Activated CD8-positive, alpha-beta memory T cell treated with anti-CD3 and anti-CD28 coated beads for 24 hours (primary cell): ENCODE measurements at places on chromosomes 6 and 20.

GRCh38 chr6:142913036-142913510 lies 31.9 kb downstream of the HIVEP2 start:
- DNase-seq = no peak

GRCh38 chr6:42260972-42261371 lies 43.3 kb upstream of the MRPS10 start:
- DNase-seq = peak; percentile 82

DNA sequence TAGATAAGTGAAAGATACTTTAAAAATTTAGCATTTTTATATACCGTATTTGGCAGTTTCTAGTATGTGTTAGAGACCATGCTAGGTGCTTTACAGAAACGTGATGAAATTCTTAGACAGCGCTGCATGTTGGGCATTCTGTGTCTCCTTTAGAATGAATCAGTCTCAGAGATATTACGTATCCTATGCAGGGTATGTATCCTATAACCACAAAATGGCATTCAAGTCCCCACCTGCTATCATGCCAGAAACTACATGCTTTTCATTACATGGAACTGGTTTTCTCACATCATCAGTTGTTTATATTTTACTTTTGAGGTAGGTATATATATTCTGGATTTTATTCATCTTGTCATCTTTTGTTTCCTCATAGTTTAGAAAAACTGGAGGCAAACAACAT lies 42.3 kb downstream of the PEX7 start:
- DNase-seq = no peak

DNA sequence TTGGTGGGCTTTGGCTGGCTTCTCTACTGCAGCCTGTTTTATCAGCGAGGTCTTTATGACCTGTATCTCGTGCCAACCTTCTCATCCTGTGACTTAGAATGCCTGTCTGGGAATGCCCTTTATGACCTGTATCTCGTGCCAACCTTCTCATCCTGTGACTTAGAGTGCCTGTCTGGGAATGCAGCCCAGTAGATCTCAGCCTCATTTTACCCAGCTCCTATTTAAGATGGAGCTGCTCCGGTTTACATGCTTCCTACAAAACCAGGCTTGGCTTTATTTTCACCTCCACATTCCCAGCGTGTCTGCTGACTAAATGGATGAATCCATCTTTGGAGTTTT lies 395.3 kb downstream of the PREX1 start:
- DNase-seq = no peak

GRCh38 chr6:126786262-126786661 lies 332.2 kb upstream of the RSPO3 start:
- no peak for DNase-seq

- peak; percentile 45 for DNase-seq
Measured at GRCh38 chr20:24935766-24936525, 13.1 kb upstream of the CST7 start.

- no peak for DNase-seq
Measured at GRCh38 chr6:39182604-39183003, 46.7 kb downstream of the KCNK5 start.

- DNase-seq = no peak
Measured at GRCh38 chr20:59378396-59378795, 78.0 kb downstream of the EDN3 start.

DNA sequence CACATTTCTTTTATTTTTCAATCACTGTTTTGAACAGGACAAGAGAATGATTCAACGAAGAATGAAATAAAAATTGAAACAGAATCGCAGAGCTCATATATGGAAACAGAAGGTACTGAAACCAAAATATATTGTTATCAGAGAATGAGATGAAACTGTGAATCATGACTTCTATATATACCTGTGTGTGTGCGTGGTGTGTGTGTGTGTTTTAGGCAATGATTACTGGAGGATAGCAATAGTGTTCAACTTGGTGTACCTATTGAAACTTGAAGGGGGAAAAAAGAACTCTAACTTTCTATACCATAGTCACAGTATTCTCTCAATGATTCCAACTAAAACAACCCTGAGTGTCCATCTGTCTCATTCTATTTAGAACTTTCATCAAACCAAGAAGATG lies 586.6 kb downstream of the KIF16B start:
- no peak for DNase-seq

DNA sequence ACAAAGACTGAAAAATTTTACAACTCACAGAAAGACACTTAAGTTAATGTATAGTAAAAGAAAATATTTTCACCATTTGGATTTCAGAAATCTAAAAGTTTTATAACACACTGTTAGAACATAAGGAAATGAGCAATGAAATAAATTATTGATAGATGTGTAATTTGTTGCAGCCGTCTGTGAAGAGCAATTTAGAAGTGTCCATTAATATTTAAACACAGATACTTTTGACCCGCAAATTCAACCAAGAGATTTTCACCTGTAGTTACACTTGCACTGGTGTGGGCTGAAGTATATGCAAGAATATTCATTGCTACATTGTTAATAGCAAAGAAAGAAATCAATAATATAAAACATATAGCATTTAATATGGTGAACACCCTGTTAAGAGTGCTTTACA lies 14.6 kb upstream of the SLC17A3 start:
- DNase-seq = no peak

GRCh38 chr20:20856306-20856705 lies 143.9 kb upstream of the RALGAPA2 start:
- no peak for DNase-seq

DNA sequence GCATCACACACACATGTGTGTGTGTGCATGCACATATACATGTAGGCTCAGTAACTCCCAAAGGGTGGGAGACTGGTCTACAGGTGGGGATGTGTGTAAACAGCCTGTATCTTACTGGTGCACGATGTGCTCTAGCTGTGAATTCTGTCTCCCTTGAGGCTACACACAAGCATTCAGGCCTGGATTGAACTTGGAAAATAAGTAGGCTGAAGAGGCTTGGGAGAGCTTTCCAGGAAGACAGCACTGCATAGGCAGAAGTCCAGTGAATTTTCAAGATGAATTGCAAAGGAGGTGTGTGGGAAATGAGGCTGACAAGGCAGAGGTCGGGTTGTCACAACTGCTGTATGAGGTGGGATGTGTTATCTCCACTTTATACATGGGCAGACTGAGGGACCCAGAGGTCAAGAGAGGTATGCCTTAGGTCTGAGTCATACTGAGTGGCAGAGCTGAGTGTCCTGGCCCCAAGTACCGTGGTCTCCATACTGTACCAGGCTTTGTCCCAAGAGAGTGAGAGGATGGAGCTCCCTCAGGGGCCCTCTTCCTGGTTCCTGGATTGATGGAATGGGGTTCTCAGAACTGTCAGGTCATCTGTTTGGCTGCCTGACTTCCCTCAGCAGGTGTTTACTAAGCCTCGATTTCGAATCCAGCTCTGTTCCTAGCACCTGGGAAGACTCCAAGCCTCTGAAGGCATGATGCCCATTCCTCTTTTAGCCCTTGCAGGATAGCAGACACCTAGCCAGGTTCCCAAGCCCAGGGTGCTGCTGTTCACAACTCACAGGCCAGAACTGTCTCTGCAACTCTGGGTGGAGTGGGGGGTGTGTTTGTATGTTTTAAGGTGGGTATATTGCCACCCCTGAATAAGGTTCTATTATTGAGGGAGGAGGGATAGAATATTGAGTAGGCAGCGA lies 14.4 kb downstream of the SNPH start:
- DNase-seq = peak; percentile 41

DNA sequence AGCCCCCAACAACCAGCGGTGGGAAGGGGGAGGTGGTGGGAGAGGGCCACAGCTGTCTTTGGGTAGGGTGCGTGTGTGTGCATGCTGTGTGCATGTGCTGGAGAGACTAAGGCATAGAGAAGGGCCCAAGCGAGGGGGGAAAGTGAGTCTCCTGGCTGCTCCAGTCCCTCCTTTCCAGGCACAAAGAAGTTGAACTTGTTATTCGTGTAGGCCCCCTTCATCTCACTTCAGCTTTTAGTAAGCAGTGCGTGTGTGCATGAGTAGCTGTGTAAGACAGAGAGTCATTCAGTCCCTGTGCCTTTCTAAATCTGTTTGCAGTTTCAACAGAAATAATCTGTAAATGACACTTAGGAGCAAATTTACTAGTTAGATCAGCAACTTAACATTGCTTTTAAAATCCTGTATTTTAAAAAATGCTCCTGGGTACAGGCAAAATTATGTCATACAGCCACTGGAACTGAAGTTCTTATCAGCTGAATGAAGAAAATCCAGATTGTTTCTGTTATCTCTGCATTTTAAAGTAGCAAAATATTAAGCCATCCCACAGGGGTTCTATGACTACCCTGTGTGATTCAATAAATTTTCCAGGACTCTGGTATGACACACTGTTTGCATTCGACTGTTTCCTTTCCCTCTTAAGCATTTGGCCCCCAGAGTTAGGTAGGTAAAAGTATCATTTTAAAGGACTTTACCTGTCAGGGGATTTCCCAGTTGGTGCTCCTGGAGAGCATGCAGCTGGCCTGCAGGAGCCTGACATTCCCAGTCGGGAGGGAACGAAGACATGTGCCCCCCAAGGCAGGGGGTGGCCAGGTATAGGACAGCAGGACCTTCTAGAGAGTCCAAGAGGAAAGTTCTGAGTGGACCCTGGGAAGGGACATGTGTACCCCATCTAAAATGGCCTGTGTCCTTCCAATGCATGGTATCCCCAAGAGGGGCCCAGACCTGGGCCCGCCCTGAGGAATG lies 39.0 kb downstream of the MTRES1 start:
- DNase-seq = no peak

GRCh38 chr6:87574237-87574804 lies 15.5 kb downstream of the RARS2 start:
- DNase-seq = no peak

- no peak for DNase-seq
Measured at GRCh38 chr6:113127786-113128419, 729.2 kb upstream of the MARCKS start.
